ENCODE measurements at places on chromosomes 3 and 15.

DNA sequence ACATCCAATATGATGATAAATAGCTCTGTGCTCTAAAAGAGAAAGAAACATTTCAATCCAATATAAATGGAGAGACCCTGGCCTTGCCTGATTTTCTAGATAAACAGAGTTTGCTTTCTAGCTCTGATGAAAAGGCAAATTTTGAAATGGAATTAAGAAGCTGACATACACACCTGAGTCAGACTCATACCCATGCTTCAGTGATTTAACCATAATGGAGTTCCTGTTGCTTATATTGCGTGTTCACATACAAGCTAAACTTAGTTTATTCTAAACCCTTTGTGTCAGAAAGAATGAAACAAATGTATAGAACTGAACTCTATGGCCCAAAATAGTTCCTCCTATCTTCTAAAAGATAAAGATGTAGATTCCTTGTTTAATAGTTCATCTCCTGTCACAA is 760.8 kb upstream of the ARPP21 start:
- DNase-seq, result no peak

DNA sequence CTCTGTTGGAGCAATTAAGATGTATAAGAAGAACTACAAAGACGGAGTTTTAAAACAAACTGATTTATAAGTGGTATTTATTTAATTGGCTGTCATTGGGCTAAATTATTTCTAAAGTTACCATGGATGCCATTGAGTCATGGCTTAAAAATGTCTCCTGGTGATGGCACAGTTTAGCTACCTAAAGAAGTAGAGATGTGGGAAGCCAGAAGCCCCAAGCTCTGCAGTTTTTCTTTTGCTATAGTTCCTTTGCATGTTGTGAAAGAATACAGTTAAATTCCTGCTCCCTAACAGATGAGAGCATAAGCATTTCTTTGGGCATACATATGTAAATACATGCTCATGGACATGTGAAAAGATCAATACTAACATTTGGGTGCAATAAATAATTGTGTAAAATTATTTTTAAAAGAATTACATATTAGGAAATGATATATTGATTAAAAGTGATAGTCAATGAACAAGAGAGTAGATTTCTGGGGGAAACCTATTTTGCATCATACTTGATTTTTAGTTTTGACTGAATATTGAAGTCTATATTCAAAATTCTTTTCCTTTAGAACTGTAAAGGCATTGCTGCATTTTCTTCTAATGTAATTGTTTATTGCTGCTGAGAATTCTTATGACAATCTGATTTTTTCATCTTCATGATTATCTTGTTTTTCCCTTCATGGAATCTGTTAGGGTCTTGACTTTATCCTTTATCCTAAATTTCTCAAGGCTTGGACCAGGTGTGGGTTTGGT is 2.1 kb downstream of the OPA1 start:
- DNase-seq, result peak; percentile 22

DNA sequence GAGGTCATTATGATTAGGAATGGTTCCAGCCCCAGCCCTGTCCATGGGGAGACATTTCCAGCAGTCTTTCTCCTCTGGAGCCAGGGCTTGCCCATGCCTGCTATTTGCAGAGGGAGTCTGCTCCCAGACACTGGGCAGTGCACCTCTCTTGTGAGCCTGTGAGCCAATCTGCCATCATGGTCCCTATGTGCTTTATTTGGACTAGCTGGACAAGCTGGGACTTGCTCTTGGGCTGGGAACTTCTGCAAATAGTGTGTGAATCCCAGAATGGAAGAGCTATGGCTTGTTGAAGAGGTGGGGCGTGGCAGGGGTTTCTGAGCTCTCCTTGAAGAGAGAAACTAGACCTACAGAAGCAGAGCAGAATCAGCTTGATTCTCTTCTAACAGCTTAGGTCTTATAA is 53.7 kb upstream of the KY start:
- DNase-seq, result no peak

DNA sequence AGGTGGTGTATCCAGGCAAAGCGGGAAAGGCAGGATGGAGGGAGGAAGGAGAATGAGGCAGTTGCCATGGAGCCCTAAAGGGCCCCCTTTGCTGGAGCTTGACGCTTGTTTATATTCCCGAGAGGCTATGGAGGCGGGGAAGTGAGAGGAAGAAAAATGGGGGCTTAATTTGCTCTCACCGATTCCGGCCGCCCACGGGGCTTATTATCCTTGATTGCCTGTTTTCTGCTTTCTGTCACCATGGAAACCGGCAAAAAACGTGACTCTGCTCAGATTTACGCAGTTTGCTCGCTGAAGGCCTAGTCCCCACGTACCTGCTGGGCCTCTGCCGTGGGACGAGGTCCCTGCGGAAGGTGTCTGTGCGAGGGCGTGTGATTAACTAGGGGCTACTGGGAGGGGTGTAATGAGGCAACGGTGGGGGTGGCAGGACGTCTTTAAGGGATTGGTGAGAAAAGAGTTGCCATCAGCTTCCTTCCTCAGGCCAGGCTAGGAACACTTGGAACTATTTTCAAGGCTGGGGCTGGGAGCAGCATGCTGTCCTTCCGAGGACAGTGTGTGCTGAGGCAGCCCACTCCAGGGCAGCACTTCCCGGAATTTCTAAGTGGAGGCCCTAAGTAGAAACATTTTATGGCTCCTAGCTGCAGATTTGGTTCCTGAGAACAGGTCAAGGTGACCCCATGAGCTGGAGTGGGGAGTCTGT is 110.8 kb upstream of the NDN start:
- no peak for DNase-seq

GRCh38 chr3:148453781-148454191 is 243.9 kb upstream of the AGTR1 start:
- DNase-seq, result no peak

- DNase-seq, result no peak
These were observed 175.5 kb downstream of the ATG7 start for GRCh38 chr3:11447584-11448200.

DNA sequence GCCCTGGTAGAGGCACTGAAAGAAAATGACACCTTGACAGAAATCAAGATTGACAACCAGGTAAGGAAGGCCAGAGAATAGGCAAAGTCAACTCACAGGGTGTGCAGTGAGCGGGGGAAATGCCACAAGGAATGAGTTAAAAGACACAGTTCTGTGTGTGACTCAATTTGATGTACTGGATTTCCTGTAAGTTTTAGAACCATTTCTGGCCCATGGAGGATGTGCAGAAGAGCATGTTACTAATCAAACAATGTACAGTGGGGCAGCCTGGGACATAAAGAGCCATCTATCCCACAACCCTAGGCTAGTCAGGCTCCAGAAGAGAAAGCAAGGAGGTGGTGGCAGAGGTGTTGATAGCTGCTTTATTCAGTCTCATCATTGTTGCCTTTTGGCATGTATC is 31.2 kb upstream of the TMOD3 start:
- DNase-seq, result no peak

DNA sequence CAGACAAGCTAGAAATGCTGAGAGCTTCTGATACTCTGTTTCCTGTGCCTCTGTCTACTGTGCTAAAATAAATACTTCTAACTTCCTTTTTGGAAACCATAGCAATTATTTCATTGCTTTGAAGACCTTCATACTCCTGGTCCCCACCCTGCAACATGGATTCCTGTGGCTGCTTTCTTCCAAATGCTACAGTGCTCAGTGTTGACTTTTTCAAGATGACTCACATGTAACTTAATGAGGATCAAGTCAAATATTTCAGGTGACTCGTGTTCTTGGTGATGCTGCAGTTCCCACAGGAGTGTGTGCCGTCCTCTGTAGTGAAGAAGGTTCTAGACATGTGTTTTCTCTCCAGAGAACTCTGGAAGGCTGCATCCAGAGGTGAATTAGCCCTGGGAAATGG is 288.6 kb downstream of the CLSTN2 start:
- peak; percentile 3 for DNase-seq

DNA sequence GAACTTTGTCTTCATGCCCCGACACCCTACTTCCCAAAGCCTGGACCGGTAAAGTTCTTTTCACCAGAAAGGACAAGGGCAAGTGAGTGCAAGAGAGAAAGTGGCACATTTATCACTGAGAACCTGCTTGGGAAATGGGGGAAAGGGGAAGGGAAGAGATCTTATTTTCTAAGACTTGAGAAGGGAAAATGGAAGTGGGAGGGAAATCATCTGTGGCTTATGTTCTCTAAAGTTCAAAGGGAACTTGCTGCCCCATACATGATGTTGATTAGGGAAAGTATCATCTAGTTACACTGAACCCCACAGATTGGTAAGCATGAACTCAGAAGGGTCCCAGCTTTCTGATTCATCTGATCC is 199.5 kb upstream of the LPP start:
- DNase-seq, result no peak

DNA sequence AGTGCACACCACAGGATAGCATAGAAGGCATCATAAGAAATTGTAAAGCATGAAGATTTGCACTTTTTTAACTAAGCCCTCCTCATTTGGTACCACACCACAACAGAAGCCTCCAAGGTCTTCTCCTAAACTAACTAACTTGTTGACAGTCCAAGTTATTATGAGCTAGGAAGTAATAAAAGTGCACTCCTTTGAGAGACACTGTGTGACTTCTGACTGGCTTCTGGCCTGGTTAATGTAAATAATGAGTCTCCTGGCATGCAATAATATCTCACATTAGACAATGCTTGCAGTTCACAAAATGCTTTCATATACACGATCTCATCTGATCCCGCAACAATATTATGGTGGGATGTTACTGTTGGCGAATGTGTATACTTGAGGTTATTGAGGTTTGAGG is 103.9 kb upstream of the SLC24A5 start:
- no peak for DNase-seq

GRCh38 chr3:131018970-131019369 is 7.7 kb downstream of the ASTE1 start:
- DNase-seq, result no peak

Data from AG10803 (cell line).